ENCODE measurements at places on chromosomes 5 and 9.

GRCh38 chr9:117303643-117304230, 111.1 kb downstream of the ASTN2 start:
- DNase-seq, result no peak

DNA sequence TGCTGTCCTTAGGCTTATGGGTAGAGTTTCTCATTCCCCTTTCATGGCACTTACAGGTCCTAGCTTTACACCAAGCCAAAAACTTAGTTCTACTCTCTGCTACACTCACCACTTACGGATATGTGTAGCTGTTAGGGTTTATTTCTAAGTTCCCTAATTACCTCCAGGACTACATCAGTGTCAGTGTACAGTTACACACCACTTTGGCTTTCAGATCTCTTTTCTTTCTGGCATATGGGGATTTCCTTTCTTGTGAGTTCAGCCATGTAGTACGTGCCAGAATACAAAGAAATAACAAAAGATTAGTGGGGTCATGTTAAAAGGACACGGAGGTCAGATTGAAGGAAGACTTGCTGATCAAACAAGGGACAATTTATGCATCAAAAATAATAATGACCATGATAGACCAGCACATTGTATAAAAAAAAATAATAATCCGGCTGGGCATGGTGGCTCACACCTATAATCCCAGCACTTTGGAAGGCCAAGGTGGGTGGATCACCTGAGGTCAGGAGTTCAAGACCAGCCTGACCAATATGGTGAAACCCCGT, 41.8 kb downstream of the LYRM7 start:
- no peak for DNase-seq

DNA sequence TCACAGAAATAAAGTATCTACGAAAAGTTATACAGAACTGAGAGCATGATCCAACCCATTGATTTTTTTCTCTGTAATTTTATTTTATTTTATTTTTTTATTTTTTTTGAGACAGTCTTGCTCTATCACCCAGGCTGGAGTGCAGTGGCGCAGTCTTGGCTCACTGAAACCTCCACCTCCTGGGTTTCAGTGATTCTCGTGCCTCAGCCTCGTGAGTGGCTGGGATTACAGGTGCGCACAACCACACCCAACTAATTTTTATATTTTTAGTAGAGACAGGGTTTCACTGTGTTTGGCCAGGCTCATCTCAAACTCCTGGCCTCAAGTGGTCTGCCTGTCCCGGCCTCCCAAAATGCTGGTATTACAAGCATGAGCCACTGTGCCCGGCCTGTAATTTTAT, 107.3 kb downstream of the VPS13A start:
- DNase-seq, result no peak

- DNase-seq, result no peak
Observed at GRCh38 chr9:123120131-123120530, 86.7 kb downstream of the GPR21 start.

GRCh38 chr9:125974705-125975104, 227.5 kb downstream of the PBX3 start:
- no peak for DNase-seq

DNA sequence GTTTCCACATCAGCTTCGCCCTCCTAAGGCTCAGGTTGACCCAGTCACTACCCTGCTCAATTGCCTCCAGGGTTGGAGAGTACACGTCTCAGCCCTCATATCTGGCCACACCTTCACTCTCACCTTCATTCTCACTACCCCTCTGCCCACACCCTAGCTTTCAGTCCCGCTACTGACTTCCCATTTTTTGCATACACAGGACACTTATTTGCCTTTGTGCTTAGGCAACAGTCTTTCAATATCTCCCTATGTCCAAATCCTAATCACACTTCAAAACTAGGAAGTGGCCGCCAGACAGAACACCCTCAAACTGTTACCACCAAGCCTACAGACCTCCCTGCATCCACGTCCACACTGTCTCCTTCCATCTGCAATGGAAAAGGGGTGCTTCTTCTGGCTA, 10.9 kb downstream of the MCTP1 start:
- DNase-seq, result no peak

GRCh38 chr9:127405344-127406125, 8.6 kb downstream of the SLC2A8 start:
- no peak for DNase-seq

DNA sequence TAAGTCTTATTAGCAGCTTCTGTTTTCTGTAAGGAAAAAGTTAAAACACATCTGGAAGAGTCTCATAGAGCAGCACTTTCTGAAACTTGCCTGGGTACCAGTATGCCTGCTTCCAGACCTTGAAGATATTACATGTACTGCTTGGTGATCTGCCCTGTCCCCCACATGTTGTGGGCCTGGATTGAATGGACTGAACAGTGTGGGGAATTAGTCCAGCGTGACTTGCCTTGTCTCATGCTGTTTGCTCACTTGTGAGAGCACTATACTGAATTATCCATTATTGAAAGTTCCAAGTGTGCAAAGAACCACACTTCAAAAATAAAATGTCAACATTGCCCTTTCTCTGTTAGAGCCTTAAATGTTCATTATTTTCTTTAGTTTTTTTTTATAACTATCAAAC, 8.9 kb downstream of the CTNNA1 start:
- no peak for DNase-seq

- DNase-seq, result no peak
Observed at GRCh38 chr5:171223927-171224326, 85.1 kb upstream of the TLX3 start.

- DNase-seq, result no peak
Observed at GRCh38 chr5:1443991-1444360, 1.3 kb downstream of the SLC6A3 start.

DNA sequence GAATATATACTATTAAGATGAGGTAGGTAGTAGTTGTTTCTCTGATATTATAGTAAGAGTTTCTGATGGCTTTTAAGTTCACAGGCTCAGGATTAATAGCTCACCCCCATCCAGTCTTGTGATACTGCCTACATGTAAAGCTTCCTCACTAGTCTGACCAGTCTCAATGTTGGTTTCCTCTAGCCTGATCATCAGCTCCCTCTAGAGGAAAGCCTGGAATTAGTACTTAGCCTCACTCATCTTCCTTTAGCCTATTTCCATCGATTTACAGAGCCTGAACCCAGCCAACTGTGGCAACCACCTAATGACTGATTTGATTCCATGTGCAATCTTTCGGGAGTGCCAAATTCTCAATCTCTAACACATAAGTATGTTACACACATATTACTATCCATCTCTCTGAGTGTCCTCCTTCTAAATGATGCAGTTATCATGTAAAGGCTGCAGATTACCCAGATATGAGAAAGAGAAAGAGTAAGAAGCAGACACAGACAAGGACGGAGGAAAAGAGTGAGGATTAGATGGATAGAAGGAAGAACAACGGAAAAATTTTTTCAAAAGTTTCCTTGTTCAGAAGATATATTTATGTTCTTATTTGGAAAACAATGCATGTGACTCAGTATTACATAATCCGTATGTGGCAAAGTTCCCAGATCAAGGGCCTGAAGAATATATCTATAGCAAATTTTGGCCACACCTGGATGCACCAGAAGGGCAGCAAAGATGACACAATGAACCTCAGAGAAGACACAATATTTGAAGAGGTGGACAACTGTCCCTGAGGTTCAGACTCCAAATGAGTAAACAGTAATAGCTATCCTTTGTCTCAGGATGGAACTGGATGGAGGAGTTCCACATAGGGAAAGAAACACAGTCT, 333.7 kb downstream of the ELAVL2 start:
- DNase-seq, result no peak

GRCh38 chr5:20604992-20605391, 617.0 kb upstream of the CDH18 start:
- DNase-seq, result no peak

GRCh38 chr5:170147051-170147752, 41.5 kb downstream of the FOXI1 start:
- DNase-seq, result no peak

GRCh38 chr9:130565792-130566191, 13.6 kb upstream of the FUBP3 start:
- no peak for DNase-seq

DNA sequence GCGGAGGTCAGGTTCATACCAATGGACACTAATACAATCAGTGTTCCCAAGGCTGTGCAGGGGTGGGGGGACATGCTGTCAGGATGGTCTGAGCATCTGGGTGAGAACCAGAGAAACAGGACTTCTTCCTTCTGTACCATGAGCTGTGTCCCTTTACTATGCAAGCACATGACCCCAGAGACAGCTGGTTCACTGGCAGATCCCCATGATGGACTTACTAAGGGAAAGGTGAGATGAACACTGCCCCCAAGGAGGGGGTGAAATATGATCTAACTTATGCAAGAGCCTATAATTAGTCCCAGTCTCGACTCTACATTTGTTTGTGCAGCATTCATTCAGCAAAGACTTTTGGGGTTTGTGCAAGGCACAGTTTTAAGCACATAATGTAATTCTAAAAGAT, 91.4 kb downstream of the LIFR start:
- DNase-seq, result no peak

DNA sequence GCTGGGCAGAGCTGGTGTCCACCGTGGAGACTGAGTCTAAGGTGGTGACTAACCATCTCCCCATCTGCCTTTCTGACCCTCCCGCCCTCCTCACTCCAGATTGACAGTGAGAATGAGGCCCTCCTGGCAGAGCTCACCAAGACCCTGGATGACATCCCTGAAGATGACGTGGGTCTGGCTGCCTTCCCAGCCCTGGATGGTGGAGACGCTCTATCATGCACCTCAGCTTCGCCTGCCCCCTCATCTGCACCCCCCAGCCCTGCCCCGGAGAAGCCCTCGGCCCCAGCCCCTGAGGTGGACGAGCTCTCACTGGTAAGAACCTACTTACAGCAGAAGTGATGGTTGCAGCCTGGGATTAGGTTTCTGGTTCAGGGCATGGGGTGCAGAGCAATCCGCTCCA, 96.5 kb downstream of the PPARGC1B start:
- no peak for DNase-seq

- DNase-seq, result no peak
Observed at GRCh38 chr9:76581731-76582130, 122.7 kb downstream of the GCNT1 start.

DNA sequence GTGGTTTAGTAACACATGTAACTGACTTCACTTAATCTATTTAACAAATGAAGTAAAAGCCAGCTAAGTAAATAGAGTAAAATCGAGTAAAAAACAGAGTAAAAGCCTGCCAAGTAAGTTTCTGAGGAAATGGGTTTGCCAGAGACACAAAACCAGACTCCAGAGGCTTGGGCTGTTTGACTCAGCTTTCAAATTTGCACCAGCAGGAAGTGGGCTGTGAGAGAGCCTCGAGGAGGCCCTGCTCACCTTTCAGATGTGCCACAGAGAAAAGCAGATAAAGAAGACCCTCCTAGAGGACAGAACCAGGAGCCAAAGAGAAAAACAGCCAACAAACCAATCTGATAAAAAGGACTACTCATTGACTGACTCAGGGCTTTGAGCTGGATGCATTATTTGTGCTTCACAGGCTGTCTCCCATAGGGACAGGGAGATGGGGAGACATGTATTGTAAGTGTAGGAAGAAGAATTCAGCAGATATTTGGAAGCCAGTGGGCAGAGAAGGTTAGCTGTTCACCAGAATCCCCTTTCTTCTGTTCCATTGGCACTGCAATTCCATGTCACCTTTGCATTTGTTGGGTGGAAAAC, 14.4 kb upstream of the AMACR start:
- DNase-seq, result no peak

DNA sequence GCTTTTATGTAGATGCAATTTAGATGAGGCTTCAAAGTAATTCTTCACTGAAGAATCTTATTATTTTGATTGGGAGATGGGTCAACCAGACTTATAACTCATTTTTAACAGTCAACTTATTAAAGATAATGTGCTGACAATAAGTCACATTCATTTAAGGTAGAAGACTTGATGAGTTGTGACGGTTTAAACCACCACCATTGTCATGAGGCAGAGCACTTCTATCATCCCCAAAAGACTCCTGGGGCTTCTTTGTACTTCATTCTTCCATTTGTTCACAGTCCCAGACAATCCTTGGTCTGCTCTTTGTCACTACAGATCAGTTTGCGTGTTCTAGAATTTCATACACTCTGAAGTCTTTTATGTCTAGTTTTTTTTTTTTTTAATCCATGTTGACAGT, 346.1 kb downstream of the RASEF start:
- DNase-seq, result no peak
